CD4-positive, alpha-beta T cell treated with Interleukin-4 for 1 hour (primary cell): ENCODE measurements at places on chromosomes 16 and 17.

GRCh38 chr17:689556-690275, 24.9 kb downstream of the VPS53 start:
- no peak for DNase-seq

DNA sequence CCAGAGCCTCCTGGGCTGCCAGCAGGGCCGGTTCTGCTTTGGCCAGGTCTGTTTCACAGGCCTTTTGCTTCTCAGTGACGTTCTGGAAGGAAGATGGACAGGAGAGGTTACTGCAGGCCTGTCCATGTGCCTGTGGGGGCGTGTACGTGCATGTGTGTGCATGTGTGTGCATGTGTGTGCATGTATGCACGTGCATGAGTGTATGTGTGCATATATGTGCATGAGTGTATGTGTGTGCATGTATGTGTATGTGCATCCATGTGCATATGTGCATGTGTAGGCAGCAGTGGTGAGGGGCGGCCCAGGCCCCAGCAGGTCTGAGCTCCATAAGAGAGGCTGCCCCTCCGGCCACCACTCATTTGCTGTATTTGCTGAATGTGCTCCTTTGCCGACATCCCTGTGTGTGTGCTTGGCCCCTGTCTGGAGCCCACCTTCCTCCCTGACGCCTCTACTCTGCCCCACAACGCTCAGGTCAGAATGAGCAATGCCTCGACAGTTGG, 81.8 kb downstream of the PGS1 start:
- DNase-seq: no peak

DNA sequence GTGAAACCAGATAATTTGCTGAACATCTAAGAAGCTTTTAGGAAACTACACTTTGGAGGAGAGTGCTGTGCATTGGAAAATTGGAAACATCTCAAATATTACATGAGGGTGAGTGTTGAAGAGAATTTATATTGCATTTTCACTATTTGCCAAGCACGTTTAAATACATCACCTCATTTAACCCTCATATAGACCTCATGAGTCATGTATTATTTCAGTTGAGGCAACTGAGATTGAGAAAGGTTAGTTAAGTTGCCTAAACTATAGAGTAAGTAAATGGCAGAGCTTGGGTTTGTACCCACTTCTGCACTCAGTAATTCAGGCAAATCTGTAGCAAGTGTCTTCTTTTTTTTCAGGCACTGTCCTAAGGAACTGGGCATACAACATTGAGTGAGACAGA, 3.7 kb upstream of the NLK start:
- DNase-seq: no peak

GRCh38 chr16:49969091-49970030, 55.7 kb upstream of the CNEP1R1 start:
- no peak for DNase-seq

GRCh38 chr17:6305613-6306360, 129.1 kb downstream of the AIPL1 start:
- no peak for DNase-seq

- no peak for DNase-seq
These were observed 48.7 kb downstream of the CDH8 start for GRCh38 chr16:61987474-61988012.

GRCh38 chr16:2458887-2459646, 842 bp upstream of the TEDC2 start:
- DNase-seq: no peak
